ENCODE measurements at places on chromosomes 11 and 22.

DNA sequence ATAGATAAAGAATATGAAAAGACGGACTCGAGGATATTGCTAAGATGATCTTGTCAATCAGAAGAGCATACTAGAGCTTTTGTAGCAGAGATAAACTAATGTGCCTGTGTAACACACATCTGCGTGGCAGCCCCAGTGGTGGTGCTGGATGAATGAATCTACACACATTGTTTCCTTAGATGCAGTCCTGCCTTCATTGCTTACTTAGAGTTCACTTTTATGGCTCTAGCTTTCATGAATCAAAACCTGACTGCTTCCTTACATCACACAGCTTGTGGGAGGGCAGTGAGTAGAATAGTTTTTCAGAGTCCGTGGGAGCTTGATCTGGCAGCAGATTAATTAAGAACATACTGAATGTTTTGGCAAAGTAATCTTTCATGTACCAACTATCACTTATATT, 83.7 kb downstream of the EXT2 start:
- no peak for DNase-seq

DNA sequence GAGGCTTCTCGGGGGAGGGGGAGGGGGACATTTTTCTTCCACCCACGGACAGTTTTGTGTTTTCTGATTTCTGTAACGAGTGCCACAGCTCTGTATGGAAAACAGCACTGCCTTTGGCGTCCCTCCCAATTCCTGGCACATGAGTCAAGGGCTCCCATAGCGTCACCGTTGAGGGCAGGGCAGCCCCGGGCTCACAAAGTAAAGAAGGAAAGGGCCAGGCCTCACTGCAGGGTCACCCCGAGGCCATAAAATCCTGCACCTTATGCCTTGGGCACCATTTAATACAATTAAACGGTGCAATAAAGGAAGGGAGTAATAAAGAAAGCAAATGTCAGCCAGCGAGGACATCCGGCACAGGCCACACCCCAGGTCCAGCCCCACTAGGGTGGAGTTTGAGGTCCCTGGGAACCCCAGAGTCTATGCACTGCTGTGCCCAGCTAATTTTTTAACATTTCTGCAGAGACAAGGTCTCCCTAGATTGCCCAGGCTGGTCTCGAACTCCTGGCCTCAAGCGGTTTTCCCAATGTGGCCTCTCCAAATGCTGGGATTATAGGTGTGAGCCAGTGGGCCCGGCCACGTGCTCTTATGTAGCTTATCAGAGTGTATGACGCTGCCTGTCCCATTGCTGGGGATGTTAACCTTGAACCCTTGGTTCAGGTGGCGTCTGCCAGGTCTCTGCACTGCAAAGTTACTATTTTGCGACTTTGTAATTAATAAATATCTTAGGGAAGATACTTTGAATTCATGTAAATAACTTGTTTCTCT, 13.6 kb upstream of the MUC2 start:
- DNase-seq = no peak

- no peak for DNase-seq
Measured at GRCh38 chr11:119912229-119912628, 183.2 kb upstream of the NECTIN1 start.

GRCh38 chr11:2107521-2107920, 31.7 kb downstream of the IGF2 start:
- no peak for DNase-seq

GRCh38 chr22:25845985-25846745, 104.2 kb downstream of the MYO18B start:
- DNase-seq = no peak

- DNase-seq = no peak
Measured at GRCh38 chr11:76578654-76579055, 91.9 kb downstream of the LRRC32 start.

DNA sequence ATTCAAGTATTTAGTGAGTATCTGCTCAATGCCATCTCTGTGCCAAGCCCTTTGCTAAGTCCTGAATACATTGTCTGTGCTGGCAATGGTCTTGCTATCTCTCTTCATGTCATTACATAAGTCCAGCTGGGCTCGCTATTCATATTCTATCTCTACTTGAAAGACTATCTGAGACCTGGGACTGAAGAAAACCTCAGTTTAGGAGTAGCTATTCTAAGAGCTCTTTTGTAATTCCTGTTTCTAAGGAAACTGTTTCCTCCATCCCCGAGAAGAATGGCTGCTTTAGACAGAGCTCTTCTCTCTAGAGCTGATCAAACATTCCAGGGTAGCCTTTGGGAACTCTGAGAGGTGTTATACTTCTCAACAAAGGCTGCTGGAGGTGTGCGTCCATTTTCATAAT, 33.0 kb downstream of the SLC17A6 start:
- no peak for DNase-seq
